A673 (cell line): ENCODE measurements at places on chromosomes 7 and 10. TPM values are rescaled to one million over a fixed set of nuclear protein-coding genes. Genes with fewer than 3 reads are reported as not detected.

DNA sequence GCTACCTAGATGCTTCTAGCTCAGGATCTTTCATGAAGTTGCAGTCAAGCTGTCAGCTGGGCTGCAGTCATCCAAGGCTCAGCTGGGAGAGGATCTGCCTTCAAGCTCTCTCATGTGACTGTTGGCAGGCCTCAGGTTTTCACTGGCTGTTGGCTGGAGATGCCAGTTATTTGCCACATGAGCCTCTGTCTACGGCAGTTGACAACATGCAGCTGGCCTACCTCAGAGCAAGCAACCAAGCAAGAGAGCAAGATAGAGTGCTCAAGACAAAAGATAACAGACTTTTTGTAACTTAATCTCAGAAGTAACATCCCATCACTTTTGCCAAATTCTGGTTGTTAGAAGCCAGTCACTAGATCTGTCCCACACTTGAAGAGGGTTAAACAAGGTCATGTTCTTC lies 125.8 kb downstream of the TPST1 start:
- DNase-seq, result no peak

Gene PNLIPRP2
- total RNA-seq, result not detected in 2 replicates

Gene STX1A
- 37.8 and 47.1 TPM in 2 replicates for total RNA-seq

Gene HTRA1
- total RNA-seq, result 0.17 and 0.55 TPM in 2 replicates
